Esophagus muscularis mucosa (tissue), 4 donors: ENCODE measurements at places on chromosomes 6 and 20. TPM values are rescaled to one million over a fixed set of nuclear protein-coding genes. Genes with fewer than 3 reads are reported as not detected.

DNA sequence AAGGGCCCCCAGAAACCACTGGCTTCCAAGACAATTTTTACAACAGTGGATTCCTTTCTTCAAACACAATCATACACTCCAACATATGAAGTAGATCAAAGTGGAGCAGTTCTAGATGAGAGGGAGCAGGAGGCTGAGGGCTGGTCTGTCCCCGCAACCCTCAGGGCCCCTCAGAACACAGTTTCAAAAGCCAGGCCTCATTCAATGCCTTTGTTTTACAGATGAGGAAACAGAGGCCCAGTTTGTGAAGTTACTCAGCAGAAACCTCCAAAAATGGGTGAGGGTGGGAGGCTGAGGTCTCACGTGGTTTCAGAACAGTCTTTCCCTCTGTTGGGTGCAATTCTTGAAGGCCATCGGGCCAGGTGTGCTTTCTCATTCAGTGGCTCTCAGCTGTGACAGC, 134.9 kb downstream of the SCML4 start:
- no peaks in the 10 kb centered on the region for H3K36me3 ChIP-seq
- H3K4me1 ChIP-seq, result peaks cover 15% of the 10 kb centered on the region
- H3K4me3 ChIP-seq, result no peak overlapping the region
- no peak for DNase-seq
- no peak overlapping the region for H3K27ac ChIP-seq
- no peaks in the 10 kb centered on the region for H3K27me3 ChIP-seq

DNA sequence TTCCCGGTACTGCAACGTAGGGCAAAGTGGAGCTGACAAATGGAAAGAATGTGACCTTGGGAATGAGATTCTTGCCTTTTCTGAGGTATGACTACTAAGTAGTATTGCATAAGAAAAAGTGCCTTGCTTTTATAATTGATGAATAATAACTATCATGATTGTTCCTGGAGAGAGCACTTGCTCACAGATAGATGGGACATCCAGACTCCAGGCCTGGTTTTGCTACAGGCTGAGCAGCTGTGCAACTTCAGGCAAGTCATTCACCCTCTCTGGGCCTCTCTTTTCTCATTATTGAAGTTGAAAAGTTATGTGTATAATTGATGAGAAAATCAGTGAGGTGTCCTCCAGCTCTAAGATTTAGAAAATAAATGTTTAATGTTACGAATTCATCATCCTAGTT, 53.6 kb upstream of the MBOAT1 start:
- no peak overlapping the region for H3K4me3 ChIP-seq
- DNase-seq, result no peak
- H3K36me3 ChIP-seq, result no peaks in the 10 kb centered on the region
- no peaks in the 10 kb centered on the region for H3K27me3 ChIP-seq

- H3K36me3 ChIP-seq, result no peaks in the 10 kb centered on the region
- no peaks in the 10 kb centered on the region for H3K27me3 ChIP-seq
- H3K27ac ChIP-seq, result no peak overlapping the region
- H3K4me3 ChIP-seq, result no peak overlapping the region
- no peak for DNase-seq
Measured at GRCh38 chr20:53387983-53388675, 205.5 kb downstream of the ZNF217 start.

GRCh38 chr6:156062091-156062563, 606.5 kb upstream of the NOX3 start:
- H3K4me1 ChIP-seq, result no peaks in the 10 kb centered on the region
- DNase-seq, result peak; percentile 86
- H3K4me3 ChIP-seq, result no peak overlapping the region
- H3K27me3 ChIP-seq, result no peaks in the 10 kb centered on the region

MAS1L gene
- total RNA-seq, result not detected

DNA sequence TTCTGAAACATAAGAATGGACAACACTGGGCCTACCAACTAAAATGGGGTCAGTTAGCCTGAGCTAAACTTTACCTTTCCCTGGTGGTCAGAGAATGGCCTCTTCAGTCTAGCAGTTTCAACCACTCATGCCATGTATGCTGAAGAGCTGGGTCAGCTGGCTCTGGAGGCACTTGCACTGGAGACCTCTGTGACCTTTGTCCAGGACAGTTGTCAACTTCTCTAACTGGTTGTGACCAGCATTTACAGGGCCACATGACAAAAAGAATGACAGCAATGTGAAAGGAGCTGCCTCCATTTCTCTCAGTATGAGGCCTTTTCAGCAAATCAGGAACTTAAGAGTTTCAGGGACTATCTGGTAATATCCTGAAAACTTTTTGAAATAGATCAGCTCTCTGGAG, 59.9 kb upstream of the TMEM30A start:
- H3K4me3 ChIP-seq, result no peak overlapping the region
- H3K36me3 ChIP-seq, result no peaks in the 10 kb centered on the region
- peaks cover 24% of the 10 kb centered on the region for H3K4me1 ChIP-seq
- H3K27ac ChIP-seq, result no peak overlapping the region
- no peaks in the 10 kb centered on the region for H3K27me3 ChIP-seq

DNA sequence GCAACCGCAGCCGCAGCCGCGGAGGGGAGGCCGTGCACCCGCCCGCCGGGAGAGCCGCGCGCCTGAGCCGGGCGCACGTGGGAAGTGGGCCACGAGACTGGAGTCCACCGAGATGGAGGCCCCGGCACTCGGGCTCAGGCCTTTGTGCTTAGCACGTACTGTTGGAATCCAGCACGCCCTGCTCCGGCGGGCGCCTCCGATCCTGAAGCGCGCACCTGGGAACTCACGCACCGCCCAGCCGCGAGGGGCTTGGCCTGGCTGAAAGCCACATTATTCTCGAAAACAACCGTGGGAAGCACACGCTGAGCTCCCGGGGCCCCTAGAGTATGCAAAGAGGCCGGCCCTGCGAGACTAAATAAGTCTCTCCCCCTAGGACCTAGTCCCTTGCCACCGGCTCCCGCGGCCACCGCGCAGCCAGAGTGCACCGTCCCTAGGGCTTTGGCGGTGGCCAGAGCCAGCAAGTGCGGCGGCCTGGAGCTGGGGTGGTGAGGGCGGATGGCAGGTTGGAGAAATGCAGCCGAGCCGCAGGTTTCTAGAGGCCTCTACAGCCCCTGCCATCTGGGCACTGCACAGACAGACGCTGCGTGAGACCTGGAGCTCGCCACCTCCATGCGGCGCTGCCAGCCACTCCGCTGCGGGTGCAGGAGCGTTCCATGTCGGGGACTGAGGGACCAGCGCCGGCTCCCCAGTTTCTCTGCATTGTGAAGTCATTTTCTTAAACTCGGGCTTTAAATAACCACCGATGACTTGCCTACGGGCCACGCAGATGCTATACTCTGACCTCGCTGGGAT, 42.0 kb upstream of the LY86 start:
- no peak for DNase-seq
- H3K4me3 ChIP-seq, result peak overlapping the region; percentile 44
- H3K27me3 ChIP-seq, result peaks cover 8% of the 10 kb centered on the region
- no peaks in the 10 kb centered on the region for H3K36me3 ChIP-seq

PARD6B gene
- total RNA-seq, result 3.6 TPM

DNA sequence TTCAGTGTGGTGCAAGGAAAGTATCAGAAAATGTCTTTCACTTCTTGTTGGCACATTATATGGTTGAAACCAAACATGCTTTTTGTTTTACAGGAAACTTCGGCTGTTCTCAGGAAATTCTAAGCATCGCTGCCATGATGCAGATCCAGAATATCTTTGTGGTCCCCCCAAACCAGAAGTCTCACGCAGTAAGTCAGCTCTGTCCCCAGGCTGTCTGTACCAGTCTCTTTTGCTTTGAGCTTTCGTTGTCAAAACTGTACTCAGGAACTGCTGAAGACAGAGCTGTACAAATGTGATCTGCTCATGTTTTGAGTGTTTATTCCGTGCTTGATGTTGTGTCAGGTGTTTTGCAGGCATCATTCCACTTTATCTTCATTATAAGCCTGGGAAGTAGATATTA, 59.6 kb downstream of the DHX35 start:
- H3K27ac ChIP-seq, result no peak overlapping the region
- no peak overlapping the region for H3K4me3 ChIP-seq
- H3K36me3 ChIP-seq, result peaks cover 45% of the 10 kb centered on the region
- H3K4me1 ChIP-seq, result no peaks in the 10 kb centered on the region
- no peak for DNase-seq

GRCh38 chr6:17790489-17790888, 83.8 kb upstream of the NUP153 start:
- H3K4me1 ChIP-seq, result no peaks in the 10 kb centered on the region
- H3K4me3 ChIP-seq, result no peak overlapping the region
- no peak for DNase-seq
- H3K36me3 ChIP-seq, result peaks cover 95% of the 10 kb centered on the region

- H3K36me3 ChIP-seq, result peaks cover 13% of the 10 kb centered on the region
- H3K27me3 ChIP-seq, result no peaks in the 10 kb centered on the region
- no peak overlapping the region for H3K4me3 ChIP-seq
- H3K4me1 ChIP-seq, result no peaks in the 10 kb centered on the region
Measured at GRCh38 chr6:88890860-88891845, 72.3 kb downstream of the RNGTT start.

DNA sequence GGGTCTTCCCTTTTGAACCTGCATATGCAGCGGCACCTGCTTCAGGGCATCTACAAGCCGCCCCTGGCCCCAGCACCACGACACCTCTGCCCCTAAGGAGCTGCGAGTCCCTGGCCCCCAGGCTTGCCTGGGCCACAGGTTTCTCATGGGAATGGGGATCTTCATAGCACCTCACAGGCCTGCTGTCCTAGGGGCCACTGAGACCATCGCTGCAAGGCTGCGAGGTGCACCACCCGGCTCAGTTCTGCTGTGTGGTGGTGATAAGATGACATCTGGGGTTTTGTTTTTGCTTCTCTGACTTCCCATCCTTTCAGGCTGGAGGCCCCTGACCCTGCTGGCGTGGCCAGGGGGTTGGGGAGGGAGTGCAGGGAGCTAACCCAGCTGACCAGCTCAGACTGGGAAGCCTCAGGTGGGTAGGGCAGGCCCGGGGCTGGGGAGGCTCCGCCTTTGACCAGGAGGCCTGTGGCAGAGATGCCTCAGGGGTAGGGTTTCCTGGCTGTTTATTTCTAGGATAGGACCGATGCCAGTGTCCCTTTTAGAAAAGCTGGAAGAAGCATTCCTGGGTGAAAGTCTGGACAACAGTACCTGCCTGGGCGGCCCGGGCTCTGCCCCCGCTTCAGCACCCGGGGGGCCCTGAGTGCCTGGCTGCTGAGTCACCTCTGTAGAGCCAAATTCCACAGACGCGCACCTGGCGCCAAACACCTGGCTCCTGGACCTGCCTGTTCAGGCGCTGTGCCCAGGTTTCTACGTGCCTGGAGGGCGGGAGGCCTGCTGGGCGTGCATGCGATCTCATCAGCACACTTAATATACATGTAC, 264.7 kb downstream of the DLL1 start:
- no peak overlapping the region for H3K27ac ChIP-seq
- H3K4me3 ChIP-seq, result no peak overlapping the region
- no peaks in the 10 kb centered on the region for H3K27me3 ChIP-seq
- no peak for DNase-seq

MMP24 gene
- total RNA-seq, result 4.0 TPM

LRRC1 gene
- 12.4 TPM for total RNA-seq

GRCh38 chr6:33672808-33673207, 38.7 kb downstream of the UQCC2 start:
- H3K36me3 ChIP-seq, result peaks cover 95% of the 10 kb centered on the region
- peaks cover 31% of the 10 kb centered on the region for H3K27me3 ChIP-seq
- H3K27ac ChIP-seq, result no peak overlapping the region

- H3K27ac ChIP-seq, result no peak overlapping the region
- H3K27me3 ChIP-seq, result no peaks in the 10 kb centered on the region
- no peak for DNase-seq
- no peaks in the 10 kb centered on the region for H3K36me3 ChIP-seq
- no peak overlapping the region for H3K4me3 ChIP-seq
Measured at GRCh38 chr6:72525821-72526510, 95.9 kb upstream of the KCNQ5 start.

ATP9A gene
- 44.4 TPM for total RNA-seq

GRCh38 chr6:31270788-31271640, 878 bp downstream of the HLA-C start:
- peak overlapping the region; percentile 99 for H3K27ac ChIP-seq
- DNase-seq, result no peak
- no peaks in the 10 kb centered on the region for H3K4me1 ChIP-seq
- H3K4me3 ChIP-seq, result peak overlapping the region; percentile 94
- H3K27me3 ChIP-seq, result no peaks in the 10 kb centered on the region

DNA sequence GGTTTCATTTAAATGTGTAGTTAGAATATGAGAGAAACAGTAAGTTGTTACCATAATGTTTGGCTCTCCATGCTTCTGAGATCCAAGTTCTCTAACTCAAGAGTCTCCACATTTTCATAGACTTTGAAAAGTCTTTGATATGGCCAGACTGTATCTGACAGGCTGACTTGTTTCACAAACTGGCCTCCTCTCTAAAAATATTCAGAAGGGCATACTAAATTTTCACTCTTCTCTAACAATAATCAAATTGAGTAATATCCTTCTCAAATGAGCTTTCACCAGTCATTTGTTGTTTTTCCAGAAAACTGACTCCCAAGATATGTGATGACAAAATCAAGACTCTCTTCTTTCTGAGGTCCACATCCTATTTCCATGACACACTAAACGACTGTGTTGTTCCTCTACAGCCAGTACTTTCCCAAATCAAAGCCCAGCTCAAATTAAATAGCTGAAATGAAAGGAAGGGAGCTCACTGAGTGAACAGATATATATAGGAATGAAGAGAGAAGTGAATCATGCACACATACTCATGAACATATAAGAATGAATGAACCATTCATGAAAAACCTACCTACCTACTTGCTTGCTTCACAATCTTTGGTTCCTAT, 15.1 kb downstream of the HIVEP2 start:
- H3K27ac ChIP-seq, result no peak overlapping the region
- H3K27me3 ChIP-seq, result no peaks in the 10 kb centered on the region
- no peaks in the 10 kb centered on the region for H3K36me3 ChIP-seq
- no peak overlapping the region for H3K4me3 ChIP-seq
- H3K4me1 ChIP-seq, result peaks cover 31% of the 10 kb centered on the region

- no peaks in the 10 kb centered on the region for H3K4me1 ChIP-seq
- H3K27me3 ChIP-seq, result no peaks in the 10 kb centered on the region
- H3K27ac ChIP-seq, result no peak overlapping the region
Measured at GRCh38 chr6:66423047-66423446, 716.0 kb upstream of the EYS start.

RSPO3 gene
- total RNA-seq, result 59.4 TPM

DNA sequence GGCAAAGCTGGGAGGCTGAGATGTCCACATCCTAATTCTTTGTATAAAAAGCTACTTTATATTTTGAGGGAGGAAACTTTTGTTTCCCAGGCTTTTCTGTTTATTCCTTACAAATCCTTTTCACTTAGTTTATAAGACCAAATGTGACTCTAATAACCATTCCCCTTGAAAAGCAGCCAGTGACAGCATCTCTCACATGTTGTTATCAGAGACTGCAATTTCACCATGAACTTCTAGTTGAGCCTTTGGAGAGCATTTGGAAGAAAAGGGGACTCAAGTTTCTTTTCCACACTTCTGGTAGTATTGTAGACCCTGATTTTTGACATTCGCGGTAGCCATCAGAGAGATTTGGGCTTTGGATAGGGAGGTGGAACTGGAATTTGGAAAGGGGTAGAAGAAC, 215.8 kb downstream of the RNF144B start:
- peak; percentile 26 for DNase-seq
- peaks cover 6% of the 10 kb centered on the region for H3K4me1 ChIP-seq
- H3K4me3 ChIP-seq, result no peak overlapping the region
- H3K27ac ChIP-seq, result no peak overlapping the region

PXMP4 gene
- 13.0 TPM for total RNA-seq
